ENCODE measurements at places on chromosomes 6 and 20.
A peak's percentile ranks its signal among the peaks of the same experiment; 100 is the strongest.

DNA sequence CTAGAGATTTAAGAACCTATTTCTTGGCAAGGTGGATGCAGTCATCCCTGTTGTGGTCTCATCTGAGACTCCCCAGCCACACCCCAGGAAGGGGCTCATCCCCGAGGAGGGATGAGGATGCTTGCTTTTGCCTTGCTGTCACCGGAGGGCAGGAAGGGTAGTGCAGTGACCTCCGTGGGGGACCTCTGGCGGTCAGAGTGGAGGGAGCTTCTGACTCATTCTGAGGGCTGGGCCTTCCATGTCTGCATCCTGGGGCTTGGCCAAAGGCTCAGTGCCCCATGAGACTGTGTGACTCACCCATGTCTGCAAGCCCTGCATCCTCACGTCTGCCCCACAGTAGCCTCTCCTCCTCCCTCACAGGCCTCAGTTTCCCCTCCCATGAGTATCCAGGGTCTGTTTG, 38.7 kb downstream of the UQCC2 start:
- DNase-seq = peak; percentile 22

DNA sequence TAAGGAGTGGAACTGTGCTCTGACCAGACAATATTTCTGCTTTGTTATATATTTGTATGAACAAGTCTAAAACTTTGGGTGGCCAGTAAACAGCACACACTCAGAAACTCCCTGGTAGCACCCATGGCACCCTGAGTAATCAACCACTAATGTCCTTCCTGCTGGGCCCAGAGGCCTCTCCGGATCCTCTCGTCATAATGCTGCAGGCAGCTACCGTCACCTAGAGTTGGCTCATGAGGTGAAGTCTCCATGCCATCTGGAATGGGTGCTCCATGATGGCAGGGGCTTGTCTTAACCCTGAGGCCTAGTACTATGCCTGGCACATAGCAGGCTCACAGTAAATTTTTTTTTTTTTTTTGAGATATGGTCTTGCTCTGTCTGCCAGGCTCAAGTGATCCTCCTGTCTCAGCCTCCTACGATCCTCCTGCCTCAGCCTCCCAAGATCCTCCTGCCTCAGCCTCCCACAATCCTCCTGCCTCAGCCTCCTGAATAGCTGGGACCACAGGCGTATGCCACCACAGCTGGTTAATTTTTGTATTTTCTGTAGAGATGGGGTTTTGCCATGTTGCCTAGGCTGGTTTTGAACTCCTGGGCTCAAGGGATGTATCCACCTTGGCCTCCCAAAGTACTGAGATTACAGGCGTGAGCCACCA, 3.0 kb upstream of the SDCBP2 start:
- DNase-seq = peak; percentile 7

- no peak for DNase-seq
Measured at GRCh38 chr6:41967312-41968287, 26.0 kb upstream of the CCND3 start.

- no peak for DNase-seq
Measured at GRCh38 chr6:75693534-75693933, 55.5 kb upstream of the MYO6 start.

DNA sequence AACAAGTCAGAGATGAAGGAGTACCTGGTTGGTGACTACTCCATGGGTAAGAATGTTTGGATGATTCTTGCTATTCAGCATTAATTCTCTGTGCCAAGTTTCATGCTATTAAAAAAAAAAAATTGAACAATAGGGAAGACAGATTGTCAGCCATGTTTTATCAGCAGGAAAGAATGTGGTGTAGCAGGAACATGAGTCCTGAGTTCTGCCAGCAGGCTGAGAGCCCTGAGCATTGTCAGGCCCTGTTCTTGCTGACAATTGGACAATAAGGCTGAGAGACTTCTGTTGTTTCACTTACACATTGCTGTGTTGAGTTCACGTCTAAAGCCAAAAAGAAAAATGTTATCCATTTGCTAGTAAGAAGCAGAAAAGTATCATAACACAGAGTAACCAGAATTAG, 70.4 kb upstream of the SMIM28 start:
- no peak for DNase-seq

GRCh38 chr6:55980627-55981211, 105.3 kb upstream of the BMP5 start:
- no peak for DNase-seq
